ENCODE measurements at places on chromosomes 16 and 17.

DNA sequence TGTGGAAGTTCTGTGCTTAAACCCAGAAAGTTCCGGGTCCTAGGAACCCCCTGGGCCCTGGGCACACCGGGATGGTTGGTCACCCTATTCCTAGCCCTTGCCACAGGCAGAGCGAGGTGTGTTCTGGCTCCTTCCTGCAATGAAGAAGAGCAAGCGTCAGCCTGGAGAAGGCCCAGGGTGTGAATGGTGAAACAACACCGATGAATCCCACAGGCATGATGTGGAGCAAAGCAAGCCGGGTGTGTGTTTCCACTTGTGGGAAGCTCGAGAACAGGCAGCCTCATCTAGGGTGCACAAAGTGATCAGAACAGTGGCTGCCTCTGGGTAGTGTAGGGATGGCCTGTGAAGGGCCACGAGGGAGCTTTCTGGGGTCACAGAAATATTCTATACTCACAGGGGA lies 13.8 kb downstream of the KCNG4 start:
- DNase-seq: no peak

GRCh38 chr16:27700304-27700995 lies 150.5 kb downstream of the KATNIP start:
- no peak for DNase-seq

DNA sequence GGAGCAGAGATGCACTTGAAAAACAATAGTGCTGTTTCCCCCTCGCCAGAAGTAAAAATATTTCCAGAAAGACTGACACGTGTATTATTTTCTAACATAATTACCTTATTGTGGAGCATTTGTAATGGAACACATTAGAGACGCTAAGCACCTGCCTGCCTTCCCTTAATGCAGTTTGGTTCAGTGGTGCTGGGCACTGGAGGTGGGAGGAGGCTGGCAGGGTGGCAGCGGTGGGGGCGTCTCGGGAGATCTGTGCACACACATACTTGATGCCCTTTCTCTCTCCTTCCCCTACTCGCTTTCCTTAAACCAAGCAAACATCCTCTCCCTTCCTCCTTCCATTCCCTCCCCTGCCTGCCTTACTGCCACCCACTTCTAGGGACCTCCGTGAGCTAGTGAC lies 156.6 kb upstream of the SDK2 start:
- no peak for DNase-seq

GRCh38 chr16:75012380-75013081 lies 13.7 kb downstream of the ZNRF1 start:
- no peak for DNase-seq

DNA sequence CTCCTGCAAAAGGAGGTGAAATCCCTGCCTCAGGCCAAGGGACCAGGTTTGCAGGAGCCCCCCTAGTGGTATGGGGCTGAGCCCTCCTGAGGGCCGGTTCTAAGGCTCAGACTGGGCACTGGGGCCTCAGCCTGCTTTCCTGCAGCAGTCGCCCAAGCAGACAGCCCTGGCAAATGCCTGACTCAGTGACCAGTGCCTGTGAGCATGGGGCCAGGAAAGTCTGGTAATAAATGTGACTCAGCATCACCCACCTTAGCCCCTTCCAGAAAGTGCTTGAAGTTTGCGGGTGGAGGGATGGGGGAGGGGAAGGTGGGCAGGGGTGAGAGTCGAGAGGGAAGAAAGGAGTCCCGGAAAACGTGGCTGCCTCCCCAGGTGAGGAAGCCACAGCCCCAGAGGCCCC lies 2.1 kb downstream of the MC1R start:
- peak; percentile 37 for DNase-seq

- no peak for DNase-seq
Measured at GRCh38 chr16:10664720-10665126, 30.0 kb downstream of the TEKT5 start.

DNA sequence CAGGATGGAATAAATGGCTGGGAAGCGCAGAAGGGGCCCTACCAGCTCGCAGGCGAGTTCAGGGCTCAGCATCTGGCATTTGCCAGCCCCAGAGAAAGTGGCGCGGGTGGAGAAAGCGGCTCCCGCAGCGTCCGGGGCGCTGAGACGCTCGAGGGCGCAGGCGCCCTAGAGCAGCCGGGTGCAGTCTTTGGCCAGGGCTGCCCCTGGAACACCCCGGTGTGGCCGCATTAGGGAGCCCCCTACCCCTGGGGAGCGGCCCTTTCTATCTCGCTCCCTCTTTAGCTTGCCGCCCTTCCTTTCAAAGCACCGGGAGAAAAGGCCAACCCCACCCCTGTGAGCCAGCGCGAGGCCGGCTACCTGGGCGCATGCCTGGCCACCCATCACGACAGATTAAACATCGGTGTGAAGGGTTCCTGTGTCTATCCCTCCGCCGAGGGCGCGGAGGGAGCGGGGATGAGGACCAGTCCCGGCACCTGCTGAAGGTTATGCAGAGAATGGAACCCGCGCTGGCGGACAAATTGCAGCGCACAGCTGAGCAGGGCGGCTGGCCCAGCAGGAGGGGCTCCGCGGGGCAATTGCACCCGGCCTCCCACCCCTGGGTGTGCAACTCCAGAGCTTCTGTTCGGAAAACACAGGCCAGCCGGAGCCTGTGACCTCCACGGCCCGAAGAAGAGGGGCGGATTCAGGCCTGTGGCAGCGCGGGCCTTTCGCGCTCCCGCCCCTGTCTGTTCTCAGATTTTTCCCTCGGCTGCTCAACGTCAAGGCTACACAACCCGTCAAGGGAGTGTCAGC lies 15.6 kb upstream of the FOXF1 start:
- DNase-seq: no peak

DNA sequence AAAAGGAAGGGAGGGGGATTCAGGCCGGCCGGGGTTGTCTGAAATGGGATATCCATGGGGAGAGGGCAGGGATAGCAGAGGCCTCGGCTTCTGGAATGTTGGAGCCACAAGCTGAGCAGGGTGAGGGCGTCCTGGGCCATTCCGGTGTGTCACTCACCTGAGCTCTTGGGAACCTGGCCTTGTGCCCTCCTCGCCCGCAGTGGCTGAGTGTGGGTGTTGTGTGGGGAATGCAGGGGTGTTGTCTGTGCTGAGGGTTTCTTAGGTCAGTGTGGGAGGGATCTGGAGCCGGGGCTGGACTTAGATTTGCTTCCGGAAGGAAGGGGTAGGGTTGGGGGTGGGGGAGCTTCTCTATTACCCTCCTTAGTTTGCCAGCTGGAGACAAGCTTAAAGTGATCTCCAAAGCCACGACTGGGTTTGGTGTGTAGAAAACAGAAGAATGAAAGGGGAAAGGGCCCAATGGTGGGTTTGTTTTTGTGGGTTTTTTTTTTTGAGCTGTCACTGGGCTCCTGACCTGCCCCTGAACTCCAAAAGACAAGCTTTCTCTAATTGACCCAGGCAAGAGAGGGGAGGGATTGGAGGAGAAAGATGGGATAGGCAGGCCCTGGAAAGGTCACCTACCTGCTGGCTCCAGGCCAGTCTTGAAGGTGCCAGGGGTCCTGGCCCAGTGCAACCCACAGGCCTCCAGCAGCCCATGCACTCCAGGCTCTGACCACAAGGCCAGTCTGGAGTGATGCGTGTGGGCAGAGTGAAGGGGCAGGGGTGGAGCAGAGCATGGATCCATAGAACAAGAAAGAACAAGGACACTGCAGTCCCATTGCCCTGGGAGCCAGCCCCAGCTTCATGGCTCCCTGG lies at the start of gene SULT1A2:
Gene SULT1A2, minus strand, starts transcription at position 211 of the 852 bp plus-strand sequence. CDS start 1,120 bp downstream, outside the sequence.
- no peak for DNase-seq

GRCh38 chr16:53428681-53429080 lies 5.6 kb upstream of the RBL2 start:
- no peak for DNase-seq

GRCh38 chr17:11916091-11916490 lies 81.2 kb downstream of the ZNF18 start:
- no peak for DNase-seq

Measured in fibroblast of skin of abdomen (primary cell).